ENCODE measurements at places on chromosomes 1 and 21.

DNA sequence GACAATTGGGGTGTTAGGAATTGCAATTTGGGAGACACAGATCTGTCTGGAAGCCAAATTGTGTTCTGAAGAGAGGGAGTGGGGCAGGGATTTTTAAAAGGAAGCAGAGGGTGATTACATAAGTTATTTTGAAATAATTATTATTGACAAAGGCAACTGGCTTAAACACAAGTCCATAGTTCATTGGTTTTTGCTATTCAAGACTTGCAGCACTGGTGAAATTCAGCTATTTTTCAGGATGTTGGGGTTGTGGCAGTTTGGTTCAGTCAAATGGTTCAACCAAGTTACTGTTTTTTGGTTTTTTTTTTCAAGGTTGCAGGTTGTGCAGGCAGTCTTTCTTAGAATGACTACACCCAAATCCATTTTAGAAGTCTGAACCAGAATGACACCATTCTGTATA lies 300.0 kb upstream of the DEPDC1 start:
- DNase-seq: no peak

GRCh38 chr1:47650205-47650604 lies 212.4 kb downstream of the FOXD2 start:
- DNase-seq: peak; percentile 17

- no peak for DNase-seq
Measured at GRCh38 chr1:12344596-12345349, 114.9 kb downstream of the VPS13D start.

DNA sequence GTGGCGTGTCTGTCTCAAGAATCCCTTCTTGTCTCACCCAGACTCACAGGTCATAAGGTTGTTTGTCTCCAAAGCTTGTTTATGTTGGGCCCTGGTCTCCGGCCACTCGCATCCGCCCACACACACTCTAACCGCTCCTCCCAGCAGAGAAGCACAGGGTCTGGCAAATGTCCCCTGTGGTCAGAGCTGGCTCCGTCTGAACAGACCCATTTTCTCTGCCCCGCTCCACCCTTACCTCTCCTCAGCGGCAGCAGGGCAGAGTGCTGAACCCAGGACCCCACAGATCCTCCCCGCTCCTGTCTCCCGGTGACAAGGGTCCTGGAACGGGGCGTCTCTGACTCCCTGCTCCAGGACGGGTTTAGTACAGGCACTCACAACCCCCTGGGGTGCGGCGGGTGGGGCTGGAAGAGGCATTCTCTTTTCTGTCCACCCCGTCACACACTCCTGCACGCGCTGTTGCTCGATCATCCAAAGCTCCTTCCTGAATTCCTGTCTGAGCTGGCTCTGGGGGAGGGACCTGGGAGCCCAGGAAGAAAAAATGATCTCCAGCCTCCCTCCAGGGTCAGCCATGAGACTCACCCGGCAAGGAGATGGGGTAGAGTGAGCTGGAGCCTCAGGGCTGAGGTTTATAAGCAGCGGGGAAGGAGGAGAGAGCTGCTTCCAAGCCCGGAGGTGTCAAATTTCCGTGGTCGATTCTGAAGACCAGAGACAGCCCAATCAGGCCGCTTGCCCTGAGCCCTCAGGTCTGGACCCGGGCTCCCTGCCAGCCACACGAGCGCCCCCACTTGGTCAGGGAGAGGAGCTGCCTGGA lies at the start of gene S100A13:
S100A13 (minus strand) TSS at position 602 of the 811 bp plus-strand sequence. CDS start 1,033 bp downstream, outside the sequence.
- DNase-seq: peak; percentile 93

- no peak for DNase-seq
Measured at GRCh38 chr1:31574749-31575368, 1.5 kb upstream of the TINAGL1 start.

GRCh38 chr21:35663856-35664606 lies 396.3 kb downstream of the SETD4 start:
- DNase-seq: no peak

DNA sequence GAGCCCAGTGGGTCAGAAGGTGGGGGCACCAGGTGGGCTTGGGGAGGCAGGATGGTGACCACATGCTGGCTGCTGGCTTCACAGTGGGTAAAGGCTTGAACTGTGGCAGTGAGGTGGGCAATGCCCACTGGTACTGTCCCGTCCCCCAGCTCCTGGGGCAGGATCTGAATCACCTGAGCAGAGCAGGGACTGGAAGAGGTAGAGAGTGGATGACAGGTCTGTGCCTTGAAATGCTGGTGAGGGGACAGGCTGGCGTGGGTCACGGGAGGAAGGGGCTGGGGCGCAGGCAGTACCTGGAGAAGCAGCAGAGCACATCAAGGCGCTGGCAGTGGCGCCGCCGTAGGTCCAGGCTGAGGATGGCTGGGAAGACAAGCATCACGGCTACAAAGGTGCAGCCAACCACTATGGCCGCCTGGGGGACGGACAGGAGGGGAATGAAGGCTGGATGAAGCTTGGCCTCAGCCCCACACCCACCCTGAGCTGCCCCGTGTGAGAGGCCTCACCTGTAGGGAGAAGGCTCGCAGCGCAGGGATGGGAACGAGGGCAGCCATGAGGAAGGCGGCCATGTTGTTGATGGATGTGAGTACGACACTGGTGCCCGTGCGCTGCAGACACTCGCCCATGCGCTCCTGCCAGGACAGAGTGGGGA lies 14.9 kb downstream of the PTCH2 start:
- DNase-seq: no peak

GRCh38 chr1:24735156-24735508 lies 10.1 kb upstream of the CLIC4 start:
- no peak for DNase-seq

DNA sequence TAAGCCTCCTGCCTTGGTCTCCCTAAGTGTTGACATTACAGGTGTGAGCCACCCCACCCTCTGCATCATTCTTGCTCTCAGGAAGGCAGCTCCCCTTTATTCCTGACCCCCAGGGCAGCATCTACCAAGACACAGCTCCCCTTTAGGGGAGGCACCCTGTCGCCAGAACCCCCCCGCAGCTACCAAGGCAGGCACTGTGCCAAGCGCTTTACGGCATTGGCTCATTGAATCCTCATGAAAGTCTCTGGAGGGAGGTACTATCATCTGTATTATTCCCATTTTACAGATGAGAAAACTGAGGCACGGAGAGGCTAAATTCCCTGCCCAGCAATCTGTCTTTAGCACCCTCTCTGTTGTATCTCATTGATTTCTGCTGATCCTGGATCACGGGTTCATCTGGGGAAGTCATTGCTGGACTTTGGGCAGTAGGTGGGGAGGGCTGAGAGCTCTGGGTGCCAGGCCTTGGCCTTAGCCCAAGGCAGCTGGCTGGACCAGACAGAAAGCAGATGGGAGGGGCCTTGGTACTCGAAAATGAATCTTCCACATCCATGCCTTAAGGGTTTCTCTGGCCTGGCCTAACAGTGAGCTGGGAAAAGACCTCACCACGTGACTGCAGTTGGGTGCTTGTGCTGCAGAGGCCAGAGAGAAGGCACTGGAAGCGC lies 5.9 kb downstream of the PLOD1 start:
- DNase-seq: peak; percentile 47

DNA sequence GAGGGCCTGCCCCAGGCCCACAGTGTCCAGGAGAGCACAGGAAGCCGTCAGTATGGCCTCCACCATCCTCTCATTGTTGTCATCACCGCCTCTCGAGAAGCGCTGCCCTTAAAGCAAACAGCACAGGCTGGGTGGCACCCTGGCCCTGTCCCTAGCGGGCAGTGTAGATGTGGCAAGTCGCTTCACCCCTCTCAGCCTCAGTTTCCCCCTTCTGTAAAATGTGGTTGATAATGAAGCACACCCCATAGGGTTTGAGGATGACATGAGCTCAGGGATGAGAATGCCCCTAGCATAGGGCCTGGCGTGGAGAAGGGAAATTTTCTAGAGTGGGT lies 13.4 kb downstream of the PLA2G2F start:
- no peak for DNase-seq

GRCh38 chr1:28248273-28249012 lies 10.9 kb upstream of the SESN2 start:
- peak; percentile 71 for DNase-seq

Measured in AG08395 (cell line).